IPS-NIHi11 (cell line): ENCODE measurements at places on chromosomes 12 and 14.

DNA sequence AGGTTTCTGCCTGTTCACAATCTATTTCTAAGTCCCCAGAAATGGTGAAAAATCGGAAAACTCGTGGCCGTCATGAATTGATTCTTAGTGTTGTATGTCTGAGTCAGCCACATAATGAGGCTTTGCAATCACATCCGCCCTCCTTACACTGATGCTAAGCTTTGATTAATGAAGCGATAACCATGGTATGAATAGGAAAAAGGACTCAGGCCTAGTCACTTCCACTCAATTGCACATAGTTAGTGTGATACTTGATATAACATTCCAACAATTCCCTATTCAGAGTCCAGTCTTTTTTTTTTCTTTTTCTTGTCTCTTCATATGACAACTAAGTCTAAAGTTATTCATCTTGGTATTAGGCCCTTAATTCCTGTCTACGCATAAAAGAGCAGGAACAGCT lies 1231.0 kb downstream of the VRK1 start:
- no peak for DNase-seq

- no peak for DNase-seq
Observed at GRCh38 chr12:10184261-10184843, 5.5 kb downstream of the TMEM52B start.

- no peak for DNase-seq
Observed at GRCh38 chr12:54195737-54196347, 7.1 kb upstream of the SMUG1 start.

DNA sequence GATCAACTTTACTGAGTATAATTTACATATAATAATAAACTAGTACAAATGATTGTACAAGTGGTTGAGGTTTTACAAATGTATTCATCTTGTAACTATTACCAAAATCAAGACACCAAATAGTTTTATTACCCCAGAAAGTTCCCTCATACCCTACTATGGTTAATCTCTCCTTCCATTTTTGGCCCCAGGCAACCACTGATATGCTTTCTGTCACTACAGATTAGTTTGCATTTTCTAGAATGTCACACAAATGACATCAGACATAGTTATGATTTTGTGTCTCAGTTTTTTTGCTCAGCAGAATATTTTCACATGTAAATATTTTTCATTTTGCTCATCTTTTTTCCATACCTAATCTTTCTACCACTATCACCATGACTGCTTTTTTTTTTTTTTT lies 49.1 kb downstream of the TMX1 start:
- no peak for DNase-seq

GRCh38 chr14:104957146-104958113 lies 20.7 kb downstream of the AHNAK2 start:
- no peak for DNase-seq

DNA sequence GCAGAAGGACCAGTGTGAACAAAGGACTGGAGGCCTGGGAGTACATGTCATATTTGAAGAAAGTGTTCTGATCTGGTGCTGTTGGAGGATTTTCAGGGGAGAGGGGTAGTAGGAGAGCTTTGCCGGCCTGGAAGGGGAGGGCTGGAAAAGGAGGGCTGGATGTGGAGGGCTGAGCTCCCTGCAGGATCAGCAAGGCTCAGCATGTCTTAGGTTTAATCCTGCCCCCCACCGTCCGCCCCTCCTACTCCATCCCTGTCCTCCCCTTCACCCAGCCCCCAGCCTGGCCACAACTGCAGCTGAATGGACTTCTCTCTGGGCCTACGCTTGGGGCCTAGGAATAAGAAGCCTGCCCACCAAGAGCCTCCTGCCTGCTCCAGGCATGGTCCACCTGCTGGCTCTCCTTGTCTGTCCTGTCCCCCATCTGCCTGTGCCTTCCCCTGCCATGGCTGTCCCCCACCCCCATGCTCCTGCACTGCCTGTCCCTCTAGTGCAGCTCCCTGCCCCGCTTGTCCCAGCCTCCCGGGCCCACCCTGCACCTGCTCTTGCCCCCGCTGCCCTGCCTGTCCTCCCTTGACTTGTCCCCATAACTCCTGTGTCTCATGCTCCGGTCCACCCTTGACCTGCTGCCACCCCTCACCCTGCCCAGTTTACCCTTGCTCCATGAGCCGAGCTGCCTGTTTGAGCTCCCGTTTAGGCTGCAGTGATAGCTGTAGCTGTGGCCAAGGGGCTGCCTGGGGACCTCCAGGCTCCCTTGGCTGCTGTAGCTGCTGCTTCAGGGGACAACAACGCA lies 9.8 kb upstream of the RARG start:
- peak; percentile 55 for DNase-seq

- DNase-seq = no peak
Observed at GRCh38 chr12:20452496-20453010, 84.2 kb downstream of the PDE3A start.

DNA sequence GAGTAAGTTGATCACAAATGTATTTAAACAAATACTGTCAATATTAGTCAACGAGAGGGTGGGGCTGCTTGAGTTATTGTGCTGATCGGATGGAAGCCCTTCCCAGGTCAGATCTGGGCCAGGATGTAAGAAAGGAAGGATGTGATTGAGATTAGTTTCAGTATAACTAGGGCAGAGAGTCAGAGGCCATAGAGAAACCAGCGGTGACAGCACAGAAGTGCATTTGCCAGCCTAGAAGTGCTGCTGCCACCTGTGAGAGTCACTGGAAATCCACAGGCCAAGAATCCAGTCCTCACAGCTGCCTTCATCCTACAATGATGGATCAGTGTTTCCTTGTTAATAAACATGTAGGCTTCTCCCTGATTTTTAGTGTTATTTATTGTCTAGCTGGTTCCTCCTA lies 9.8 kb upstream of the FERMT2 start:
- DNase-seq = no peak

- DNase-seq = no peak
Observed at GRCh38 chr14:80522936-80523335, 311.6 kb upstream of the DIO2 start.

GRCh38 chr12:131631230-131631629 lies 79.7 kb upstream of the SFSWAP start:
- DNase-seq = no peak

- no peak for DNase-seq
Observed at GRCh38 chr14:84485036-84485435, 1044.9 kb upstream of the FLRT2 start.

GRCh38 chr14:101595349-101595748 lies 34.1 kb downstream of the DIO3 start:
- no peak for DNase-seq

DNA sequence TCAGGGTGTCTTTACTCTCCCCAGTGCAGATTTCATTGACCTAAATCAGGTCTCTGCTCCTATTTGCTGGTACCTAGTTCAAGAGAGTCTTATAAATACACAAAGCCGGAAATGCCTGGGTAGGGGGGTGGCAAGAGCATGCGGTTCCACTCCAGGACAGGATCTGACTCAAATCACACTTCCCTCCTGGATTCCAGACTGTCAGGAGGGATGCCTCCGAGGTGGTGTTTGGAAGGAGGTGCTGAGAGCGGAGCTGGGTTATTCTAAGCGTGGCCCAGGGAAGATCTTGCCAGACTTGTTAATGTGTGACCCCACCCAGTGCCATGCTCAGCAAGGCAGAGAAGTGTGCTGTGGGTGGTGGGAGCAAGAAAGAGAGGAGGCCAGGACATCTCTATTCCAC lies 49.8 kb downstream of the B4GALNT3 start:
- DNase-seq = no peak

- no peak for DNase-seq
Observed at GRCh38 chr12:63480186-63480585, 188.1 kb downstream of the DPY19L2 start.

DNA sequence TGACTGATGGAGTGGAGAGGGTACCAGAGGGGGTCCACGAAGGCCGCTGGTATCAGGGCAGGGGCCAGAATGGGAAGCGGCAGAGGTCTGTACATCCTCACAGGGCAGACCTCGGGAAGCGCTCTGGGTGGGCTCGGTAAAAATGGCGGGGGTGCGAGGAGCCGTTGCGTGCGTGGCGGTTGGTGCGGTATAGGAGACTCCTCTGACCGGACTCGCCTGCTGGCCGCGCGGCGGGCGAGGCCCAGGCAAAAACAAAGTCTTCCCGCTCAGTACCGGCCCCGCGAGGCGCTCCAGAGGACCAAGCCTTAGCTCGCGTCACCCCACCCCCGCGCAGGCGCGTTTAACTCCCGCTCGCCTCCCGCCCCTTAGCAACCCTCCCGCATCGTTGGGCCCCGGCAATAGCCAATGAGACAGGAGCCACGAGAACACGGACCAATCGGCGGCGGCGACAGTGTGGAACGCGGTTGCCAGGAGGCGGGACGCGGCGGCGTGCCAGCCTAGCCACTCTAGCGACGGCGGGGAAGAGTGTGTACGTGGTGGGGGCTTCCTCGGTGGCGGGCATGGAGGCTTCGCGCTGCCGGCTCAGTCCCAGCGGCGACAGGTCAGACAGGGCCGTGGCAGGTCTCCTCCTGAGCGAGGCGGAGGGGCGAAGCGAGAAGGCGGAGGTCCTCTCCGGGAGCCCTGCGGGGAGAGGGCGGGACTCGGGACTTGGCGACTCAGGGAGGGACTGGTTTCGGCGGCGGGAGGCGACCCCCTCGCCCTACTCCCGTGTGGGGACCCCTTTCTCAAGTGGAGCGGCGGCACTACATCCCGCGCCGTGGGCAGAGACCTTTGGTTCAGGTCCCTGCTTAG lies at the start of gene TULP3:
TSS of gene TULP3 (plus strand) at position 504 of the 852 bp plus-strand sequence. CDS start at position 561, 57 bp downstream.
- peak; percentile 96 for DNase-seq

DNA sequence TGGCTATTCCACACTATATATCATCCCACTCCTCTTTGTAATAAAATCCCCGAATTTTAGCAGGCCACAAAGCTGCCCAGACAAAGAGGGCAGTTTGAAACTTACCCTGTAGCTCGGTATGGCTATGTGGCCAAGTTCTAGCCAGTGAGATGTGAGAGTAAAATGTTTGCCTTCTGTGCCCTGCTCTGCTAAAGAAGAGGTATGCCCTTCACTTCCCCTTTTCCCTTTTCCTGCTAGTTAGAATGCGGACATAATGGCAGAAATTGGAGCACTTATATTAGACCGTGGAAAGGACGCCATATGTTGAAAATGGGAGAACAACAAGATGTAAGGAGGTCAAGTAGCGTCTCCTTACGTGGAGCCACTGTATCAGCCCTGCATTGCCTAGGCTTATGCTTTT lies 11.5 kb upstream of the CCDC91 start:
- no peak for DNase-seq

GRCh38 chr14:55192054-55192621 lies 753 bp upstream of the DLGAP5 start:
- no peak for DNase-seq

- DNase-seq = no peak
Observed at GRCh38 chr14:105325303-105325702, 10.8 kb downstream of the PACS2 start.

DNA sequence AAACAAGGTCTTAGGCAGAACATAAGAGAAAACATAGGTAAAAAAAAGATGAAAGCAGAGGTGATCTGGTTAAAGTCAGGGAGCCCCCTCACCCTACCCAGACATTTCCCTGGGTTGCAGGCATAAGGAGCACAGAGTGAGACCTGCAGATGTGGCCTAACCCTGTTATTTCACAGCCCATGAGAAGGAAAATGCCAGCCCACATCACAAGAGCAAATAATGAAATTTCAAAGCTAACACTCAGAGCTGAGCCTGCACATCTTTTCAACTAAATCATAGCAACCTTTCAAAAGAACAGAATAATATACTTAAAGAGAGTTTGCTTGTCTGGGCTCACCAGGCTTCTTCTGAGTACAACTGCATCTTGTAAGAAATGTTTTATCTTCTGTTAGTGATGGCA lies 295.4 kb downstream of the RPAP3 start:
- no peak for DNase-seq

- no peak for DNase-seq
Observed at GRCh38 chr12:113465808-113466453, 5.7 kb downstream of the LHX5 start.

- no peak for DNase-seq
Observed at GRCh38 chr12:106885026-106885425, 70.7 kb upstream of the TMEM263 start.

DNA sequence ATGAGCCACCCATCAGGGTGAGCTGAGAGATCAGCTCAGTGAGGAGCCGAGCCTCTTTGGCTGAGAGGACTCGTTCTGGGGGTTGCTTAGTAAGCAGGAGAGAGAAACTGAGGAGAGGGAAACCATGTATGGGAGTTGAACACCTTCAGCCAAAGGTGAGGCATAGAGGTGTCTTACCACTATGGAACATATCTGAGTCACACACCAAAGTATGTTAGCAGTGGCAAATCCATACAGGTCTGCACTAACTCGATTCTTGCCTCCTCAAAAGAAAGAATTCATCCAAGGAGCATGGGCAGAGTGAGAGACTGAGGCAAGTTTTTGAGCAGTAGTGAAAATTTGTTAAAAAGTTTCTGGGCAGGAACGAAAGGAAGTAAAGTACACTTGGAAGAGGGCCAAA lies 46.7 kb upstream of the RNU6-8 start:
- DNase-seq = no peak

DNA sequence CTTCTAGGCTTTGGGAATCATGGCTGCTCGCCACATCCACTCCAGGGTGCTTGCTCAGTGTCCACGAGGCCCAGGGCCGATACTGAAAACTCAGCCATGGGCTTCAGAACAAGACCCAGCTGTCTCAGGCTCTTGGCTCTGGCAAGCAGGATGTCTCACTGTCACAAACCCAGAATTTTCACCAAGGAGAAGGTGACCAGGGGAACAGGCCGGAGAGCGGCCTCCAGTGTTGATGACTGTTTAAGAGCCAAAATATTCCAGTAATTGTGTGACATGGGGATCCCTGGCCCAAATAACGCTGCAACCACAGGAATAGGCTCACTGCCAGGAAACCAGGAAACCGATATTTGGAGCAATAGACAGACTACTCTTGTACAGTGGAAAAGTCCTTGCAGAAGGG lies 9.8 kb upstream of the SERPINA5 start:
- DNase-seq = no peak

DNA sequence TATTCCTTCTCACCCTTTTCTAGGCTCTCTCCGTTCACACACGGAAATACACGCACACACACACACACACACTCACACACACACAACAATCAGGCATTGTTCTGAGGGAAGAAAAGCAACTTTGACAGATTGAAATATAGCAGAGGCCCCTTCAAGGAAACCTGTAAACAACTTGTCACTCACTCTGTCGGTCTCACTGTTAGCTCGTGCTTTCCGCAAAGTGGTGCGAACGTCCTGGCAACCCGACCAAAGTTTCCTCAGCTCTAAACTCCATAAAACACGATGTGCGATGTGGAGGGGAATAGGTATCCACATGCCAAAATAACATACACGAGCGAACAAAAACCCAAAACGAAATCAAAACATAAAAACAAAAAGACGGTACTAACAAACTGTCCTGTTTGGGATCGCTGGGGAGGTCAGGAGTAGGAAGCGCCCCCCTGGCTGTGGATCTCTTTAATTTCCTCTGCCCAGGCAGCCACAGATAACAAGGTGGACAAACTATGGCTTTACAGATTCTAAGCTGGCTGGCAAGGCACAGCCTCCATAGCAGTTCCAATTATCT lies 822 bp upstream of the SOX5 start:
- peak; percentile 19 for DNase-seq

DNA sequence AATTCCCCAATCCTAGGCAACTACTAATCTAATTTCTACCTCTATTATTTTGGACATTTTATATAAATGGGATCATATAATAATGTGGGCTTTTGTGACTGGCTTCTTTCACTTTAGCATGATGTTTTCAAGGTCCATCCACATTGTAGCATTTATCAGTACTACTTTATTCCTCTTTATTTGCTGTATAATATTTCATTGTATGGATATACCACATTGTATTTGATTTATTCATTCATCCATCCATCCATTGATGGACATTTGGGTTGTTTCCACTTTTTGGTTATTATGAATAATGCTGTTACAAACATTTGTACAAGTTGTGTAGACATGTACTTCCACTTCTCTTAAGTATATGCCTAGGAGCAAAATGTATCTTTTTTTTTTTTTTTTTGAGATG lies 17.3 kb downstream of the BTBD7 start:
- DNase-seq = no peak

- DNase-seq = no peak
Observed at GRCh38 chr12:119446459-119446858, 111.9 kb downstream of the CCDC60 start.
